ENCODE measurements at places on chromosomes 2 and 18.
A peak's percentile ranks its signal among the peaks of the same experiment; 100 is the strongest.

GRCh38 chr2:233131936-233132720 lies 72.0 kb downstream of the INPP5D start:
- DNase-seq, result no peak

GRCh38 chr18:62279561-62279960 lies 45.5 kb upstream of the TNFRSF11A start:
- DNase-seq, result no peak

DNA sequence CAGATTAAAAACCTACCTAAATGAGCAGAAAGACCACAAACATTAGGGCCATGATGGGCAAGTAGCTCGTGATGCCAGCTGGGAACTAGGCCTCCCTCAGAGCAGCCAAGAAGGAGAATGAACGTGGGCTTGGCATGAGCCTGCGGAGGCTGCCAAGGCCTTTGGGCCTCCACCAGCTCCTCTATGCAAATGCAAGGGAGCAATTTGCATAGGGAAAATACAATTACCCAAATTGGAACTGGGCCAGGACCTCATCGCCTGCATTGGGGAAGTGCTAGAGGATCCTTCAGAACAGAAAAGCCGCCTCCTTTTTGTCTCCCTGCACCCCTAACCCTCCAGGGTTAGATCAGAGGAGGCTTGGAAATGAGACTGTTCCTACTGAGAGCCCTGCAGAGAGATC lies 326.4 kb downstream of the SMAD2 start:
- no peak for DNase-seq

DNA sequence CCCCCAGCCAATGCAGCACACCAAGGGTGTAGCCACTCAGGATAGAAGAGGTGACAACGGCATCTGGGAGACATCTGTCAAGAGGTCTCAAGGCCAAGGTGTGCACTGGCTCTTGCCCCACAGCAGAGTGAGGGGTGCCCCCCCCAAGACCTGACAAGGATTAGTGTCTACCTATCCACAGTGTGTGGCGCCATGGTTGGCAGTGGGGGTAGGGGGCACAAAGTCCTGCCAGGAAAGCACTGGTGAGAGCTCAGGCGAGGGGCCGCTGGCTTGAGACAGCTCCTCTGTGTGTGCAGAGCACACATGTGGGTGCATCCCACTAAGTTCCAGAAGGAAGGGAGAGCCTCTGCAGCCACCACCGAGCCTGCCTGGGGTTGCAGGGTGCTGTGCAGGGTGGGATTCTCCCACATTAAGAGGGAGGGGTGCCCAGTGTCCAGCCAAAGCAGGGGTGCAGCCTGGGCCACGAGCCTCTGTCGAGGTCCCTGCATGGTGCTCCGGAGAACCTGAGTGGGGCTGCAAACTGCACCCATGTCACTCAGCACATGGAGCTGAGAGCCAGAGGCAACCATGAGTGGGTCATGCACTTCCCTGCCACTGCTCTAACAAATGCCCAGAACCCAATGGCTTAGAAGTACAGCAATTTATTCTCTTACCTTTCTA lies 311.2 kb upstream of the HDAC4 start:
- no peak for DNase-seq

- peak; percentile 64 for DNase-seq
Observed at GRCh38 chr2:152558158-152558984, 158.9 kb downstream of the PRPF40A start.

DNA sequence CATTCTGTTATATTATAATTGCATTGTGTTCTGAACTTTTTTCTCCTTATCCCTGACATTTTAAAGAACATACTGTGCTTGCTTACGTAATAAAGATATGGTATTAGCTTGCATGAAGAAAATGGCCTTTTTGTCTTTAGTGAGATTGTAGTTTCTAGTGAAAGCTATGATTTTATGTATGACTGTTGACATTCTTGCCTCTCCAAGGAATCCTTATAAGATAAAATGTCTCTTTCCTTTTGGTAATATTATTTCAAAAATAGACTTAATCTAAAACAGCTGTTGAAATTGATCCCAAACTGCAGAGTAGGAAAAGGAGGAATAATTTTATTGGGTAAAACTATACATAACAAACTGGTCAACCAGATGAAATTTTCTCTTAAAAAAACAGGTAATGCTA lies 40.8 kb upstream of the CCDC102B start:
- no peak for DNase-seq

DNA sequence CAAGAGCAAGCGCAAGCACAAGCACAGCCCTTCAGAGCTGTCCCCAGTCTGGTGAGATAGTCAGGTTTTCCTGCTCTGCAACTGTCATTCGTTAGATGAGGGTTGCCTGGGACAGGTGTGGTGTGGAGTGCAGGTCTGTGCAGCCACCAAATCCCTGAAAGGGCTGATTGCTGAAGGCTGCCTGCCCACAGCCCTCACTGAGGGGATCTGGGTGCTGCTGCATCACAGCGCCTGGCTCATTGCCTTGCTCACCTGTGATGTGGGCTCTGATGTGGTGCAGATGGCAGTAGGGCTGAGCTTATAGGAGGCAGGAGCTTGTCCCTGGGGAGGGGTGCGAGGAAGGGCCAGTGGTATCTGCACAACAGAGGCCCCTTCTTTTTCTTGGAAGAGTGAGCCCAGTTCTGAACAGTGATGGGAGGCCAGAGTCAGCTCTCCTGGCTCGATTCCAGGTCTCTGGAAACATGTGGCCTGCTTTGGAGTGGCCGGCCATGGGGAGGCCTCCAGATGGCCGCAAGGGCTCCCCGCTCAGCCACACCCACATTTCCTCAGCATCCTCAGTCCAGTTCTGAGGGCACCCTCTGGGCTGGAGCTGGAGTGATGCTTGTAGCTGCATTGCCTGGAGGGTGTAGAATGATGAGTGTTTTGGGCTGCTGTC lies 11.4 kb downstream of the UBE2F start:
- peak; percentile 79 for DNase-seq

DNA sequence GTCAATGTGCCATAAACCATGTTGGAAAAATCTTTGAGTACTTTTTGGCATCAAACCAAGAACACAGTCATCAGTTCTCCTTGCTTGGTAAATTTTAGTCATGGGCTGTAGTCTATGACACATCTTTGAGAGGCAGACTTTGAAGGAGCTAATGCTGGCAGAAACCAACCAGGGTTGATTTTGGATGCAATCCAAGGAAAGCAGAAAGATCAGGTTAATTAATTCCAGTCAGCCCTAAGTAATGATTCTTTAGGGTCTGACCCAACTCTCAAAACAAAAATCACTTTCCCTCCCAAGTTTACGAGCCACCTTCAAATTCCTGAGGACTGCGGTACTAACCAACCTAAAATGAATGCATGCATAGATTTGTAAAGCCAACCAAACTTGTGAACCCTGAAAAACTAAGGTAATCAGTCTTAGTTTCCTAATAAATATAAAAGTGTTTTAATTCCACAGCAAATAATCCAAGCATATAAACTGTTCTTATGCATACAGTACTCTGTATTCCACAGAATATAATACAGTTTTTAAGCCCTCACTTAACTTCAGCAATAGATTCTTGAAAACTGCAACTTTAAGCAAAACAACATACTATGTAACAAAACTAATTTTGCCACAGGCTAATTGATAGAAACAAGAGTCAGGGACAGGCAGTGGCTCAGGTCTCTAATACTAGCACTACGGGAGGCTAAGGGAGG lies 22.0 kb downstream of the AP1S3 start:
- DNase-seq, result no peak
